ENCODE measurements at places on chromosomes 4 and X. TPM values are rescaled to one million over a fixed set of nuclear protein-coding genes. Genes with fewer than 3 reads are reported as not detected.

USP51 gene
- 2.0 TPM for total RNA-seq

C4orf50 gene
- 0.59 TPM for total RNA-seq

TMSB15B gene
- total RNA-seq, result 7.2 TPM

ADGRL3 gene
- total RNA-seq, result not detected

PLP1 gene
- total RNA-seq, result not detected

SSX2 gene
- not detected for total RNA-seq

CDKL2 gene
- total RNA-seq, result 0.34 TPM

NAP1L2 gene
- 2.4 TPM for total RNA-seq

PRR32 gene
- total RNA-seq, result not detected

CWH43 gene
- total RNA-seq, result not detected

SPARCL1 gene
- not detected for total RNA-seq

F8A2 gene
- total RNA-seq, result not detected

NFXL1 gene
- 12.0 TPM for total RNA-seq

SPANXN3 gene
- not detected for total RNA-seq

TCEAL6 gene
- not detected for total RNA-seq

PRR27 gene
- total RNA-seq, result not detected

KCND1 gene
- 4.0 TPM for total RNA-seq

WAS gene
- total RNA-seq, result 160 TPM

NMU gene
- not detected for total RNA-seq

RRAGB gene
- 7.0 TPM for total RNA-seq

WDR17 gene
- total RNA-seq, result 1.2 TPM

CRMP1 gene
- 0.66 TPM for total RNA-seq

HDAC6 gene
- 92.1 TPM for total RNA-seq

SORBS2 gene
- total RNA-seq, result not detected

GBA3 gene
- not detected for total RNA-seq

ABLIM2 gene
- 0.43 TPM for total RNA-seq

ARMCX1 gene
- 0.41 TPM for total RNA-seq

F8 gene
- total RNA-seq, result 5.1 TPM

SPANXA1 gene
- not detected for total RNA-seq

ADRA2C gene
- total RNA-seq, result not detected

PDLIM3 gene
- total RNA-seq, result not detected
